ENCODE measurements at places on chromosomes 3 and 15.

DNA sequence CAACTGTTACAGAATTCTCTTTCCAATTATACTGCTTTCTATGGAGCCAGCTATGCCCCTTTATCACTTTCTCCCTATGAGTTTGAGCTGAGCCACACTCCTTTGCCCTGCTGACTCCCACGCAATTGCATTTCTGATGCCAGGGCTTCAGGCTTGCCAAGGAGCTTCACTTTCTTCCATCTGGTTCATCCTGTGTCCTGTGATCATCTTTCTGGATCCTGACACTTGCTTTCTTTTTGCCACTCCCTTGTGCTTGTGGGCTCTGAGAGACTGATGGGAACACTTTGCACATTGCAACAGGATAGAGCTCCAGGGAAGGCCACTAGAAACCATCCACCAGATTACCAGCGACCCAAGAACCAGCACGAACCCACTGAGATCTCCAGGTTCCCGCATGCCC lies 77.0 kb upstream of the SEC13 start:
- DNase-seq, result no peak

DNA sequence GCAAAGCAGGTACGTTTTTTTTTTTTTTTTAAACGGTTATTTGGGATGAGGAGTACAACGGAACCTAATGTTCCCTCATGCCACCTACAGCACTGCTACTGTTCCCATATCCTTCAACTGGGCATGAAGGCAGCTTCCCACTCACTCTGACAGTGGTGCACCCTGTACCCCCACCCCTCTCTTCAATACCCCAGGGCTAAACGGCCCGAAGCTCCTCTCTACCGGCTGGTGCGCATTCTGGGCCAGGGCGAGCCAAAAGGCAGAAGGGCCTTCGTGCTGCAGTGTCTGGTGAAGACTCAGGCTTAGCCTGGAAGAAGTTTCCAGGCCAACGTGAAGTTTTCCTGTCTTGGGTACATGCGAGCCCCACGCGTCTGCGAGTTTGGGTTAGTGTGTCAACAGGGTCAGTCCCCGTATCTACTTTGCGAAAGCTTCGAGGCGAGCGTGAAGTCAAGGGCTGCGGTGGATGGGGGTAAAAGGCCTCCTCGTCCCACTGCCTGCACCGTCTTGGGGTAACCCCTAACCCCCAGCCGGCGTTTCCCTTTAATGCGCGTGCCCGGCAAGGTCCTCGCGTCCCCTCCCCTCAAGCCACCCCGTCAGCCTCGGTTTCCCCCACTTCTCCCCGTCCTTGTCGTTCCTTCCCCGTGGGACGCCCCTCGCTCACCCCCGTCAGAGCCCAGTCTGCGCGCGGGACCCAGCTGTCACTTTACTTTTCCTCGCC lies 765 bp upstream of the UBE2E2 start:
- no peak for DNase-seq

GRCh38 chr3:156259896-156260295 lies 139.5 kb downstream of the KCNAB1 start:
- DNase-seq, result no peak

DNA sequence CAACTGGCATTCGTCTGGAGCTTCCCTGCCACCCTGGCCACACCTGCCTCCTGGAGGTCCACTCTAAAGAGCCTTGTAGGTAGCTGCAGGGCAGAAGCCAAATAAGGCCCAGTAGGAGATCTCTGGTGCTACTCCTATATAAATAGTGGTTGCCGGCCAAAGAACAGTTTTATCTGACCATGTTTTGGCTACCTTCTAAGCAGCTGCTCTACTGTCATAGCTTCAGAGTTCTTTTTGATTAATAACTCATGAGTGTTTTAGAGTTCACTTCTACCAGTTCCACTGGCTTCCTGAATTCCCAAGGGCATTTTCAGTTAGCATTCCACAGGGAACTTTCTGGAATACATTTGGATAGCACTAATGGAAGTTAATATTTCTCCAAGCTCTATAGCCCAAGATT lies 154.6 kb downstream of the B3GALNT1 start:
- DNase-seq, result no peak

DNA sequence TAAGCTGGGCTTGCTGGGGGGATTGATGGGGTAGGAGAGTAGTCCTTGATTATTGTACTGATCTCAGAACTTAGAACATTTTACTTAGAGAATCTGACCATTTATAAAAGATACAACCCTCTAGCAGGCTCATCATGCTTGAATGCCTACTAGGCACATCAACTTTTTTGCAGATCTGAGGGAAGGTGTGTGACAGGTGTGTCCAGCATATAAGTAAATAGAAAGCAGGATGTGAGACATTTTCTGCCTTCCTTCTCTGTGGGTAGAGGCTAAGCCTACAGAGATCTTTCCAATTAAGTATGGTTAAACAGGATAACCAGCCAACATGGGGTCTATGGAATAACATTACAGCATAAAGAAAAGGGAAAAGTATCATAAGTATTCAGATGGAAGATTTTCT lies 159.1 kb downstream of the AKAP13 start:
- DNase-seq, result no peak

DNA sequence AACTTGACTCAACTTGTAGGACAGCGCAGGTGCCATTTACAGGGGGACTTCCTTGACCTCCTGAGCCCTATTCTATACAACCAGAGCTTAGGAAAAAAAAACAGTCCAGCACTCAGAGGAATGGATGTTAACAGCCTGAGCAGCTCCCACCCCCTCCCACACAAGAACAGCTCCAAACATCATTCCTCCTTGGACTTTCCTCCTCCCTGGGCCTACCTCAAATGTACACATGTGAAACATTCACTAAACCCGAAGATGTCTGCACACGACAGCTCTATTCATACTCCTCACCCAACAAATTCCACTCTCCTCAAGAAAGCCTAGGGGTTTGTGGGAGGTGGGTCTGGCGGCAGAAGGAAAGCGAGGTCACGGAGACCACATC lies 503 bp upstream of the ATRIP start:
- no peak for DNase-seq
